Omental fat pad (tissue), 4 donors: ENCODE measurements at places on chromosomes 2 and 18. TPM values are rescaled to one million over a fixed set of nuclear protein-coding genes. Genes with fewer than 3 reads are reported as not detected.

DNA sequence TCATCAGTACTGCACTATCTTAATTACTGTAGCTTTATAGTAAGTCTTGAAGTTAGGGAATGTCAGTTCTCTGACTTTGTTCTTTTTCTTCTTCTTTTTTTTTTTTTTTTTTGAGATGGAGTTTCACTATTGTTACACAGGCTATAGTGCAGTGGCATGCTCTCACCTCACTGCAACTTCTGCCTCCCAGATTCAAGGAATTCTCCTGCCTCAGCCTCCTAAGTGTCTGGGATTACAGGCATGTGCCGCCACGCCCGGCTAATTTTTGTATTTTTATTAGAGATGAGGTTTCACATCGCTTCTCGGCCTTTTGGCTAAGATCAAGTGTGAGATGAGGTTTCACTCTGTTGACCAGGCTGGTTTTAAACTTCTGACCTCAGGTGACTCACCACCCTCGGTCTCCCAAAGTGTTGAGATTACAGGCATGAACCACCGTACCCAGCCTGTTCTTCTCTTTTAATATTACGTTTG is 41.9 kb upstream of the TANC1 start:
- no peak for DNase-seq

GRCh38 chr2:9538000-9538507 is 17.6 kb downstream of the ADAM17 start:
- no peak for DNase-seq

Gene KRTCAP3
- total RNA-seq = 1.8 TPM

Gene UGT1A7
- not detected for total RNA-seq

DNA sequence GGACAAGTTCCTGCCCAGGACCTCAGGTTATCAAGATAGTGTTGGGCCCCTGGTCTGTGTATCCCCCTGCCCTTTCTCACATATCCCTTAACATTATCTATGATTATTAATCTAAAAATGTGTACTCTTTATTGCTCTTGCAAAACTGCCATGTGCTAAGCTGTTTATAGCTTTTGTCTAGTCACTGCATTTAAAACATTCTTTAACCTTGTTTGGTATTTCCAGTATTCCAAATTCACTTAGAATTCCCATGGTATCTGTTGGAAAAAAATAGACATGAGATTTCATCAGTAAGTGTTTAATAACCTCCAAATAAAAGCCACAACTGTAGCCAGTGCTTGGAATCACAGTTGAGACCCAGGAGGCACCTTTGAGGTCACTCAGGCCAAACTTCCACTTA is 16.2 kb upstream of the GLS start:
- DNase-seq = no peak

DNA sequence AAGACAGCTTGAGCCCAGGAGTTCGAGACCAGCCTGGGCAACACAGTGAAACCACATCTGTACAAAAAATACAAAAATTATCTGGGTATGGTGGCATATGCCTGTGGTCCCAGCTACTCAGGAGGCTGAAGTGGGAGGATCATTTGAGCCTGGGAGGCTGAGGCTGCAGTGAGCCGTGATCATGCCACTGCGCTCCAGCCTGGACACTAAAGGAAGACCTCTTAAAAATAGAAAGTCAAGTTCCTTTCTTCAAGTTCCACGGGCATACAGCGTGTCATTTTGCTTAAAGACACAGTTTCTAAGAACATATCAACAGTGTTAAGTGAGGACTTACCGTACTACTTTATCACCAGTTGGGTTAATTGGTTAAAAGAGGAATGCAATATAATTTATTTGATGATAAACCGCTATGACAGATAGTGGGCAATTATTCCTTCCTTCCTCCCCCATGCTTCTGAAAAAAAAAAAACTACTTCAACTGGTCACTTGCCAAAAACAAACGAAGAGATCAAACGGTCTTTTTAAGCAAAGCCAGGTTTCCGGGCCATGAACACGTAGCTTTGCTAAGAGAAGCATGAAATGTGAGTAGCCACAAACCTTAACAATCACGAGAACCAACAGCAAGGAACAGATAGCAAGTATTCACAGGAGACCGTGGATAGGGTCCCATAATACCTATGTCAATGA is 21.4 kb downstream of the AP1S3 start:
- no peak for DNase-seq

Gene HJURP
- total RNA-seq = 0.09 TPM
